ENCODE measurements at places on chromosomes 16 and 17. TPM values are rescaled to one million over a fixed set of nuclear protein-coding genes. Genes with fewer than 3 reads are reported as not detected.

NT5C3B gene
- polyA plus RNA-seq = 123 TPM

FN3KRP gene
- 24.0 TPM for polyA plus RNA-seq

KCNH4 gene
- 0.02 TPM for polyA plus RNA-seq

PIK3R5 gene
- not detected for polyA plus RNA-seq

ZNF423 gene
- 0.22 TPM for polyA plus RNA-seq

ADGRG3 gene
- polyA plus RNA-seq = not detected

HAS3 gene
- polyA plus RNA-seq = 1.8 TPM

APOH gene
- not detected for polyA plus RNA-seq

PRSS33 gene
- polyA plus RNA-seq = not detected

PTRH2 gene
- 42.4 TPM for polyA plus RNA-seq

LYRM9 gene
- polyA plus RNA-seq = 6.5 TPM

SPNS2 gene
- not detected for polyA plus RNA-seq

SHCBP1 gene
- polyA plus RNA-seq = 17.0 TPM

PLK1 gene
- polyA plus RNA-seq = 54.0 TPM

SMARCE1 gene
- polyA plus RNA-seq = 54.6 TPM

GPRC5C gene
- 0.33 TPM for polyA plus RNA-seq

RNF43 gene
- polyA plus RNA-seq = not detected

CCL15 gene
- polyA plus RNA-seq = not detected

LITAFD gene
- polyA plus RNA-seq = not detected

CLEC19A gene
- polyA plus RNA-seq = not detected
